ENCODE measurements at places on chromosomes 1 and 21.

DNA sequence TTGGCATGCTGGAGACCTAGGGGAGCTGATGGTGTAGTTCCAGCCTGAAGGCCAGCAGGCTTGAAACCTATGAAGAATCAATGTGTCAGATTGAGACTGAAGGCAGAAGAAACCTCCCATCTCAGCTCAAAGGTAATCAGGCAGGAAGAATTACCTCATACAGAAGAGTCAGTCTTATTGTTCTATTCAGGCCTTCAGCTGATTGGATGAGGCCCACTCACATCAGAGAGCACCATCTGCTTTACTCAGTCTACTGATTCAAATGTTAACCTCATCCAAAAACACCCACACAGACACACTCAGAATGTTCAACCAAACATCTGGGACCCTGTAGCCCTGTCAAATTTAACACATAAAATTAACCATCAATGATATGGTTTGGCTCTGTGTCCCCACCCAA lies 13.7 kb upstream of the CCN1 start:
- no peak for DNase-seq

DNA sequence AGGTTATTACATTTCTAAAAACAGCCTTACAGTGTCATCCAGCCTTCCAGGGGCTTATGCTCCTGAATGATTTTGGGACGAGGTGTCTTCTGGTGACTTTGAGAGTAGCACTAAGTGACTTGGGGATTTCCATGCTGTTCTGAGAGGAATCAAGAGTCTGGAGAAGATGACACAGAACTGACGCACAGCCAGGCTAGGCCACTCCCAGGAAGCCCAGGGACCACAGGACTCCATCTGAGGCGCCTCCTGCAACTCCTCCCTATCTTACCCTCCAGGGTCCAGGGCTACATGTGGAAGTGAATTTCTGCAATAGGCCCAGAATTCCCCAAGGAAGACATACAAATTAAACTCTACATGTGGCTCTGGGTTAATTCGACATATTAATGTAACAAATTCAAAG lies 92.5 kb downstream of the SLC25A24 start:
- DNase-seq: no peak

- DNase-seq: no peak
Measured at GRCh38 chr1:2853711-2854110, 52.2 kb upstream of the TTC34 start.

- no peak for DNase-seq
Measured at GRCh38 chr1:30537279-30537678, 186.1 kb downstream of the MATN1 start.

GRCh38 chr1:30868833-30869435 lies 39.6 kb downstream of the SDC3 start:
- no peak for DNase-seq

GRCh38 chr1:98388441-98388840 lies 273.1 kb upstream of the SNX7 start:
- DNase-seq: no peak

DNA sequence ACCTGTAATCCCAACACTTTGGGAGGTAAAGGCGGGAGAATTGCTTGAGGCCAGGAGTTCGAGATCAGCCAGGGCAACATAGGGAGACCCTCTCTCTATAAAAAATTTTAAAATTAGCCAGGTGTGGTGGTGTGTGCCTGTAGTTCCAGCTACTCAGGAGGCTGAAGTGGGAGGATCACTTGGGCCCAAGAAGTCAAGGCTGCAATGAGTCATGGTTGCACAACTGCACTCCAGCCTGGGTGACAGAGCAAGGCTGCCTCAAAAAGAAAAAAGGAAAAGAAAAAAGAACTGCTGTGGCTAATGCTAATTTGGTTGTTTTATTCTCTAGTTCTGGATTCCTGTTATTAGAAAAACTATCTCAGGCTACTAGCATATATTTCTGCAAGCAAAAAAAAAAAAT lies 29.8 kb downstream of the DBT start:
- DNase-seq: no peak

GRCh38 chr1:205301842-205302588 lies 19.5 kb downstream of the NUAK2 start:
- no peak for DNase-seq

GRCh38 chr21:30713766-30714165 lies 4.8 kb downstream of the KRTAP21-3 start:
- DNase-seq: no peak

GRCh38 chr1:14010476-14010875 lies 310.5 kb downstream of the PRDM2 start:
- DNase-seq: no peak

GRCh38 chr21:36388096-36388495 lies 2.9 kb downstream of the CHAF1B start:
- DNase-seq: no peak

- DNase-seq: no peak
Measured at GRCh38 chr1:109161858-109162606, 48.1 kb downstream of the ELAPOR1 start.

Measured in NCI-H1930 (cell line).